ENCODE measurements at places on chromosomes 2 and 18. TPM values are rescaled to one million over a fixed set of nuclear protein-coding genes. Genes with fewer than 3 reads are reported as not detected.

Gene TEX44
- total RNA-seq: not detected

Gene PAX8
- total RNA-seq: 3.6 TPM

Gene TLX2
- total RNA-seq: not detected

Gene TMEFF2
- total RNA-seq: not detected

Gene SRSF7
- total RNA-seq: 95.3 TPM

Gene C1GALT1C1L
- total RNA-seq: 1.3 TPM

Gene RTTN
- total RNA-seq: 9.4 TPM

Gene ITGB1BP1
- 143 TPM for total RNA-seq

Gene ALLC
- not detected for total RNA-seq

Gene CCDC142
- 11.2 TPM for total RNA-seq

All from posterior vena cava (tissue), 2 donors.